ENCODE measurements at places on chromosomes 5 and 9. TPM values are rescaled to one million over a fixed set of nuclear protein-coding genes. Genes with fewer than 3 reads are reported as not detected.

Gene STPG3
- total RNA-seq: not detected

Gene TAF11L5
- not detected for total RNA-seq

Gene GFI1B
- not detected for total RNA-seq

Gene SPINK6
- total RNA-seq: not detected

Gene SUB1
- total RNA-seq: 446 TPM

Gene SOHLH1
- total RNA-seq: not detected

Gene ABL1
- total RNA-seq: 33.5 TPM

Gene NR4A3
- total RNA-seq: 0.17 TPM

Gene TICAM2
- 1.4 TPM for total RNA-seq

DNA sequence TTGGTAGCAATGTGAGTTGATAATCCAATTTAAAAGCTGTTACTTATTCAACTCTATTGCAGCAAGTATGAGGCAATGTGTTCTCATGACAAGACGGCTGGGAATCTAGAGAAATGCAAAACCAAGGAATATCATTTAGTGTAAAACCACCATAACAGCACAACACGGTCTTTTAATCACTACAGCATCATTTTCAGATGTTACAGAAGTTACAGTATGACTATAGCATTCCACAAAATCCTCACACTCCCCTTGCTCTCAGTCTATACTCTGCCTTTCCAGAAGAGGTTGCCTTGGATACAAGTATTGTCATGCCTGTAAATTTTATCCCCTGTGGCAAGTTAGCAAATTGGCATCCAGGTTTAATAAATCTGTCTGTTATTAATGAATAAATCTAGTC lies 28.6 kb upstream of the TAS2R1 start:
- no peak for DNase-seq
- H3K36me3 ChIP-seq: no peaks in the 10 kb centered on the region
- no peaks in the 10 kb centered on the region for H3K27me3 ChIP-seq
- H3K4me1 ChIP-seq: no peaks in the 10 kb centered on the region
- no peak overlapping the region for H3K4me3 ChIP-seq

- no peaks in the 10 kb centered on the region for H3K36me3 ChIP-seq
- no peaks in the 10 kb centered on the region for H3K4me1 ChIP-seq
- no peaks in the 10 kb centered on the region for H3K27me3 ChIP-seq
- no peak overlapping the region for H3K27ac ChIP-seq
Observed at GRCh38 chr5:31375999-31376720, 155.7 kb downstream of the DROSHA start.

GRCh38 chr9:132866898-132867297 lies 11.2 kb downstream of the AK8 start:
- peaks cover 5% of the 10 kb centered on the region for H3K4me1 ChIP-seq
- no peak overlapping the region for H3K4me3 ChIP-seq
- no peak for DNase-seq
- H3K27ac ChIP-seq: no peak overlapping the region
- no peaks in the 10 kb centered on the region for H3K36me3 ChIP-seq

DNA sequence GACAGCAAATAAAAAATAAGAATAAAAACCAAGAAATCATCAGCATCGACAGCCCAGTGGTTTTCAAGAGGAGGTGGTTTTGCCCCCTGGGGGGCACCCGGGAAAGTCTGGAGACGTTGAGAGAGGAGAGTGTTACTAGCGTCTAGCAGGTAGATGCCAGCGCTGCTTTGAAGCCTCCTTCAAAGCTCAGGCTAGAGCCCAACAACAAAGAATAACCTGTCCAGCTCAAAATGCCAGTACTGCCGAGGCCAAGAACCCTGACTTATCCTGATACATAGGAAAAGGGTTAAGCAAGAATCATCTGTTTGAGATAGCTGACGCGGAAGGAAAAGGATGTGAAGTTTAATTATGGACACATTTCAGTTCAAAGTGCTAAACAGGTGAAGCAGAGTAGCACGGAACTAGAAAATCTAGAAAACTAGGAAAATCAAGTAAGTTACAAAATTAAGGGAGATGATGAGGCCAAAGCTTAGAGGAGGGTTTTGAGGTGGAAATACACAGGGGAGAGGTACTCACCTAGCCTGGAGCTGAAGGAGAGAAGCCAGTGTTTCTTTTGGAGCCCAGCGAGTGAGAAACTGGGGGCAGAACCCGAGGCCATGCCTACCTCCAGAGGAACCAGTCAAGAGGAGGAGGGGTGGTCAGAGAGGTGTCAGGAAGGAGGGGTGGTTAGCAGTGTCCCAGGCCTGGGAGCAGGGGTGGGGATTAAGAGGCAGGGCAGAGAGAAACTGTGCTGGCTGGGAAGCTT lies 121.0 kb upstream of the RETREG1 start:
- H3K4me1 ChIP-seq: no peaks in the 10 kb centered on the region
- H3K27me3 ChIP-seq: peaks cover 38% of the 10 kb centered on the region
- H3K36me3 ChIP-seq: no peaks in the 10 kb centered on the region
- DNase-seq: no peak
- H3K4me3 ChIP-seq: no peak overlapping the region

- H3K4me3 ChIP-seq: no peak overlapping the region
- DNase-seq: no peak
- no peaks in the 10 kb centered on the region for H3K36me3 ChIP-seq
- no peaks in the 10 kb centered on the region for H3K4me1 ChIP-seq
Observed at GRCh38 chr5:178308541-178309092, 76.0 kb upstream of the PHYKPL start.

GRCh38 chr5:40603378-40603777 lies 76.3 kb upstream of the PTGER4 start:
- DNase-seq: no peak
- peaks cover 3% of the 10 kb centered on the region for H3K36me3 ChIP-seq
- H3K27ac ChIP-seq: no peak overlapping the region
- H3K4me3 ChIP-seq: no peak overlapping the region
- H3K4me1 ChIP-seq: peaks cover 39% of the 10 kb centered on the region
- no peaks in the 10 kb centered on the region for H3K27me3 ChIP-seq

DNA sequence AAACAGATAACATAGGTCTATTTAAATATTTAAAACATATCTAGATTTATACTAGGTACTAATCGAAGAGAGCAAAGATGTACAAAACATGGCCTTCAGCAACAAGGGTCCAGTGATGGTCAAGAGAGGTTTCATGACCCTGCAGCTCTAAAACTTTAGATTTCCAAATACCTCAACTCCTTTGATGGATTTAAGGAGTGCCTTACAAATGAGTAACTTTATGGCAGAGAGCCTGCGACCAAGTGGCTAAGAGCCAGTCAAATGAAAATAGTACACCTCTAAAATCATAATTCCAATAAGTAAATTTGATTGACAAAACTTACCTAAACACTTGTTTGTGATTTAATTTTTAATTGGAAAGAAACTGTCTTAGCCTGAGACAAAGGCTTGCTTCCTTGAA lies 4.7 kb upstream of the SH3RF2 start:
- no peak overlapping the region for H3K27ac ChIP-seq
- H3K4me3 ChIP-seq: no peak overlapping the region
- peaks cover 30% of the 10 kb centered on the region for H3K27me3 ChIP-seq
- H3K4me1 ChIP-seq: peaks cover 11% of the 10 kb centered on the region
- H3K36me3 ChIP-seq: no peaks in the 10 kb centered on the region
- no peak for DNase-seq

DNA sequence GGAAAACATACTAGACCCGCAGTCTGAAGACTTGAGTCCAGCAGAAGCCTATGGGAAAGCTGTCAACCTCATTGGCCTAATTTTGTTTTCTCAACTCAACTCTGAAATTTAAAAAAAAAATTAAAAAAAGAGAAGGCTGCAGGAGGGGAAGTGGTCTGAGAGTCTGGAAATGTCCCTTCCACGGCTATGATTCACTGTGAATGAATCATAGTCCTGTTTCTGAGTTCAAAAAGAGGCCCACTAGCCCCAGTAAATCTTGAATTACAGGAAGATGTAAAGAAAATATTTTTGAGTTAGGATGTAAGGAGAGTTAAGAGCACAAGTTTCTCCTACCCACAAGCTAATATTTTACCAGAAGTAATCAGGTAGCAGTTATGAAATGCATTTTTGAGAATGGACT lies 565.5 kb upstream of the DMAC1 start:
- H3K27me3 ChIP-seq: no peaks in the 10 kb centered on the region
- no peak overlapping the region for H3K27ac ChIP-seq
- no peak for DNase-seq

- no peak overlapping the region for H3K27ac ChIP-seq
- no peaks in the 10 kb centered on the region for H3K4me1 ChIP-seq
- H3K36me3 ChIP-seq: no peaks in the 10 kb centered on the region
- peaks cover 15% of the 10 kb centered on the region for H3K27me3 ChIP-seq
- no peak overlapping the region for H3K4me3 ChIP-seq
- no peak for DNase-seq
Observed at GRCh38 chr5:115355095-115355494, 58.6 kb upstream of the CCDC112 start.

DNA sequence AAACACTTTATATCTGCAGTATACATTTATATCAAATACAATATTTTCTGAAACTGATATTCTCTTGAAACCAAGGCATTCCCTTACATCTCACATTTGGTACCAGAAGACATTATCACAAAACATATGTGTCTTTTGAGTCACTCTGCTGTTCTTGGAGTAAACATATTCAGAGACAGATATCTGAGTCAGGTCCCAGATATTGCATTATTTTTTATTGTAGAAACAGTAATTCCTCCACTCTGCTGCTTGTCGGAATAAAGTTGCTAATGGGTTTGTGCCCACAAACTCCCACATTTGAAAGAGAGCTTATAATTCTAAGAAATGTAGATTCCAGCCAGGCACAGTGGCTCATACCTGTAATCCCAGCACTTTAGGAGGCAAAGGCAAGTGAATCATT lies 261.1 kb upstream of the DAPK1 start:
- H3K27ac ChIP-seq: no peak overlapping the region
- no peak overlapping the region for H3K4me3 ChIP-seq
- H3K4me1 ChIP-seq: no peaks in the 10 kb centered on the region
- DNase-seq: no peak
- peaks cover 7% of the 10 kb centered on the region for H3K27me3 ChIP-seq

GRCh38 chr9:137738703-137739102 lies 119.9 kb downstream of the EHMT1 start:
- peaks cover 30% of the 10 kb centered on the region for H3K36me3 ChIP-seq
- H3K27ac ChIP-seq: no peak overlapping the region
- H3K4me1 ChIP-seq: peaks cover 7% of the 10 kb centered on the region
- no peak overlapping the region for H3K4me3 ChIP-seq
- no peaks in the 10 kb centered on the region for H3K27me3 ChIP-seq
